ENCODE measurements at places on chromosomes 3 and 15.
A peak's percentile ranks its signal among the peaks of the same experiment; 100 is the strongest.

- no peak for DNase-seq
Observed at GRCh38 chr15:22810853-22811338, 24.5 kb downstream of the NIPA1 start.

- DNase-seq: no peak
Observed at GRCh38 chr3:116929505-116930222, 220.1 kb downstream of the TUSC7 start.

DNA sequence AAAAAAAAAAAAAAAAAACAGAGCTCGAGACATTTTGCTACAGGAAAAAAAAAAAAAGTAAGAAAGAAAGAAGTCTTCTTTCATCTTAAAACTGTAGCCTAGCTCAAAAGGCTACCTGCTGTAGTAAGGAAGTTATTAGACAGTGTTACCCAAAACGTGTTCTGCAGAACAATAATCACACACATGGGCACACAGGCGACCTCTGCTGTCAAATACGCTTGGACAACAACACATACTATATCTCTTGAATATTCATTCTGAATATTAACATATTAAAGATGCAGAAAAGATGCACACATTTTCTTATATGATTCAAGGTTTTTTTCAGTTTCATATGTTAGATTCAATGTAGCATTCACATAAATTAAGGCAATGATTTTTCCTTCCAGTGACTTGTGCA is 215.8 kb downstream of the ROBO1 start:
- DNase-seq: no peak

DNA sequence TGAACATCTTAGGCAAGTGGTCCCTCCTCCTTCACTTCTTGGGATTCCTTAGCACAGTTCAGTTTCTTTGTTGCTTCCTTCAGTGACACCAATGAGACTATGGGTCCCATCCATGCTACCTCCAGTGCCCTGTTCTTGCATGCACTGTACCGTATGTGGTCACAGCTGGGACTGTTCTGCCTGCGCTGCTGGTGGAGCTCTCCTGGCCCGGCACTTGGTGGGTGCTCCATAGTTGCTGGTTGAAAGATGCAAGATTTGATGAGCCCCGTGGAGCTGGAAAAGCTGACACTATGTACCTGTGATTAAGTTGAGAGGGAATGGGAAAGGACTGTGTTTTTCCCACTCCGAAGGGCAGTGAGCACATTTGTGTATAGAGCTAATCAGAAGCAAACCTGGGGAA is 397.8 kb downstream of the LRTM1 start:
- DNase-seq: no peak

GRCh38 chr3:123412811-123413604 is 35.9 kb downstream of the ADCY5 start:
- DNase-seq: no peak

GRCh38 chr3:13088028-13089006 is 15.1 kb upstream of the IQSEC1 start:
- DNase-seq: no peak

- DNase-seq: no peak
Observed at GRCh38 chr3:188283347-188283746, 129.4 kb downstream of the LPP start.

- peak; percentile 5 for DNase-seq
Observed at GRCh38 chr3:27253831-27254230, 115.4 kb downstream of the NEK10 start.

GRCh38 chr3:100864471-100865250 is 128.6 kb downstream of the ABI3BP start:
- DNase-seq: no peak

GRCh38 chr3:127964053-127964452 is 49.0 kb downstream of the KBTBD12 start:
- peak; percentile 61 for DNase-seq

GRCh38 chr3:39809181-39809994 is at the start of gene MYRIP:
Gene MYRIP (plus strand): TSS chr3:39809609. CDS start chr3:39900817, 91,208 bp downstream.
- DNase-seq: peak; percentile 51

DNA sequence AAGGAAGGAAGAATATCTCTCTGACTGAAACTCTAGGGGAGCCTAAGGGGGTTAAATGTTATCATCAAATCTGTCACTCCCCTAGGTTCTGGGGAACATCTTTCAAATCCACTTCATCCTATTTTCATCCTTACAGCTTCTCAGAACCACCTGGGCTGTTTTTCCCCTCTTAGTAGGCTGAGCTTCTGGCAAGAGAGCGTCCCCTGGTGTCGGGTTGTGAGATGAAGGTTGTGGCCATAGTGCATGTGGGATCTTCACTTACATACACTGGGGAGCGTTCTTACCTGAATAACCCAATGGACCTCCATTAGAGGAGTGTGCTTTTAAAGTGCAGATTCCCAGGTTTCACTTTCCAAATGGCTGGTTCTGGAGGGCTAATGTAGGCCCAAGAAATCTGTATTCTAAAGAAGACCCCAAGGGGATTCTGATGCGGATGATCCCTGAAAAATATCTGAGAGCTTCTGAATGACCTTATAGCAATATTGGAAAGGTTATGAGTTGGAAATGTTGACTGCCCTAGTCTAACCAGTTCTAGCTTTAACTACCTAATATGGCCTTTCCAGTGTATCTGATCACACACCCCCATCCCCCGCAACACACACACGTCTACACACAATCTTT is 663.7 kb downstream of the AGBL1 start:
- no peak for DNase-seq

- DNase-seq: no peak
Observed at GRCh38 chr15:57457726-57458125, 81.4 kb downstream of the CGNL1 start.

DNA sequence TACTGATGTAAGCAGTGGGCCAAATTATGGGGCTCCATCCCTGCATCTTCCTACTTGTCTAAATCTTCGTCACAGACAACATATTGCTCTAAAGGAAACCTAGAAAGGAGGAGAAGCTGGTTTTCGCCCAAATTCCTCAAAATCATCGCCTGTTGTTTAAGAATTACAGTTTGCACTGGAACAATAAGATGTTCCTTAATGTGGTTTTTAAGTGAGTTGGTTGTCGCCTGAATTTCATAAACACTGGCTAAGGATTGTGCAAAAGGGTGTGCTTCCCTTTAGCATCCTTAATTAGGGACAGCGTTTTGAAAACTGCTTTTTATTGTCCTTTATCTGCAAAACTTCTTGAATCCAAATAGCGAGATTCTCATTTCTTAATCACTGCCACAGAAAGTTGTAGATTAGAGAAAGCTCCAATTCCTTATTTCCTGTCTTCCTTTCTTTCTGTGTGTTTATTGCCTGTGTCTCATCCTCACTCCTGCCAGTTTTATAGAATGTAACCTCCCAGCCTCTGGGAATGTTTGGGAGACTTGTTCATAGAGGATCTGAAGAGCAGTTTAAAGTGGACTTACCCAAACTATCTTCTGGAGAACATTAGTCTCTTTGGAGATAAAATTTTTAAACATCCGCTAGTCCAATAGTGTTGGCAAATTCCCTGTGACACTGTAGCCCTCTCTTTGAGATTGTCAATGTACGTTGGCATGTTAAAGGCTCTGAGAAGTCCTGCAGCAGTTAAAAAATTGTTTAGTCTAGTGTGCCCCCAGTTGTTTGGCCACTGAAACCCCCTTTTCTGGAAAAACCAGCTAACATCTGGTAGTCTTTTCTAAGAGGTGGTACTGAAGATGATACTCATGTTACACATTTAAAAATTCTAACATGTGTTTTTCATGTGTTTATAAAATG is 50.4 kb downstream of the FLNB start:
- DNase-seq: no peak

- no peak for DNase-seq
Observed at GRCh38 chr3:135017003-135017893, 222.2 kb downstream of the EPHB1 start.

DNA sequence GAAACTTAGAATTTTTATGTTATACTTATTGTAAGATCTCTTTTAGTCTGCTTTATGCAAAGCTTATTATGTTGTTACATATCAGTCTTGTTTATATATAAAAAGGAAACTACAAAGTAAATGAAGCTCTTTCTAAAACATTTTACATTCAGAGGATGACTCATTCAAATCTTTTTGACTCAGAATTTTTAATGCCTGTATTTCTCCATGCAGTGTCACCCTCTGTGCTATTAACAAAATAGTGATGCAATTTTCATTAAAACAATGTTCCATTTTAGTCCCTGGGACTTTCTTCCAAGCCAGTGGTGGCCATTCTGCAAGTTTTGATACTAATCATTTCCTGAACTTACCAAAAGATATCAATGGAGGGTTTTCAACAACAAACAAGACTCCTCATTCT is 216.1 kb downstream of the NAALADL2 start:
- DNase-seq: no peak

GRCh38 chr3:132317229-132317948 is at the start of gene ACP3:
Gene ACP3 (plus strand): TSS chr3:132317407. CDS start chr3:132317457, 50 bp downstream.
- no peak for DNase-seq

GRCh38 chr15:46278062-46278461 is 643.2 kb downstream of the SQOR start:
- no peak for DNase-seq

DNA sequence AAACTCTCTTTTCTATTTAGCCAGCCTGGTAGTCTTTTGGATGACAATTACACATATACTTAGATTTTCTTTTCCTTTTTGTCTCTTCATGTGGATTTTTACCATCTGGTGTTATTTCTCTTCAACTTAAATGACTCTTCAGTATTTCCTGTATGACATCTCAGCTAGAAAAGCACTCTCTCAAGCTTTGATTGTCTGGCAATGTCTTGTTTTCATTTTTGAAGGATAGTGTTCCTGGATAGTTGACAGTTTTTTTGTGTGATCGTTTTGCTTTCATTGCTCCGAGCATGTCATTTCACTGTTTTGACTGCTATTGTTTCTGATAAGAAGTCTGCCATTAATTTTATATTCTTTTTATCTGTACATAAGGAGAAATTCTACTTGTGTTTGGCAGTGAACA is 766.4 kb downstream of the AGBL1 start:
- DNase-seq: no peak

GRCh38 chr3:157520485-157521150 is 17.4 kb upstream of the VEPH1 start:
- no peak for DNase-seq

- no peak for DNase-seq
Observed at GRCh38 chr3:88912294-88912877, 195.0 kb upstream of the EPHA3 start.

GRCh38 chr3:170852324-170852723 is 17.7 kb downstream of the RPL22L1 start:
- no peak for DNase-seq

DNA sequence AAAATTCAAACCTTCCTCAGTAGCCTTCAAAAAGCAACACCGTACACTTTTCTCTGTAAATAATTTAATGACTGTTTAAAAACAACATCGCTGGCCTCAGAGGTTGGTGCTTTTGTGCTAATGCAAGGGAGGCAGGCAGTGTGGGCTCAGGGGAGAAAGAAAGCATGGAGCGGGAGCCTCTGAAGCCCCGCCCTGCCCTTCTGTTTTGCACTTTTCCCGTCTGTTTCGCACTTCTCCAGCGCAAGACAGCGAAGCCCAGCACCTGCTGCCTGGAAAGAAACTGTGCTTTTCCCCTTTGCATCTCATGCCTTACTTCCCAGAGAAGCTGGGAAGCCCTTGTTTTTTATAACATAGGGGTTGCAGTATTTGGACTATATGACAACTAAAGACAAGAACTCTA is 23.1 kb downstream of the TRPM1 start:
- DNase-seq: no peak

DNA sequence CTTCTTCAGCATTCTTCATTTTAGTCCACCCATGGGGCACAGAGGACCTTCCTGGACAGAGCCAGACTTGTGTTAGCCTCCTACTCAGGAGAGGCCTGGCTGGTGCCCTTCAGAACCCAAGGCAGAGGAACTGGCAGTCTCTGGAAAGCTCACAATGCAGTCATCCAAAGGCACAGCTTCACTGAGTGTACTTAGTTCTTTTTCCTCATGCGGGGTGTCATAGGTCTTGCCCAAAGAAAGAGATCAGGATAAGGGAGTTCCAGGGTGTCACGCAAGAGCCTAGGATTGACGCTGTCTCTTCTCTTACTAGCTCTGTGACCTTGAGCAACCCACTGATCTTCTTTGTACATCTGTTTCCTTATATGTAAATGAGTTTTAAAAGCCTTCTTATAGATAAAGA is 58.7 kb downstream of the CD200 start:
- DNase-seq: no peak

DNA sequence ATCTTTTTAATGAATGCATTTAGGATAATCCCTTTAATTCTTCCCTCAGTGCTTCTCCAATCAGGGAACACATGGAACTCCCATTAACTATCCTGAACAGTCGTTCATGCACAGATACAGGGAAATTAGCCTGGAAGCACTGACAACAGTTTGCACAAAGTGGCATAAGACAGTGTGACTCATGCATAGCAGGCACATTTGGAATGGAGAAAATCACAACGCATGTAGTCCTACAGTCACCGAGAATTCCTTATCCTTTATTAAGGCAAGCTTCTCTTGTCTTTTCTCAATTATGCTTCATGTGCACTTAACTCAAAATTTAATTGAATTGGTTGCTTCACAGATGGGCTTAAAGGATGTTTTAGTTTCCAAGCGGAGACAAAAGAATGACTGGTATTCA is 155.0 kb upstream of the CRBN start:
- DNase-seq: no peak

GRCh38 chr15:41493205-41493901 is at the start of gene ITPKA:
Gene ITPKA (plus strand): TSS chr15:41493874. CDS start chr15:41493928, 54 bp downstream.
- peak; percentile 75 for DNase-seq

GRCh38 chr3:23573827-23574226 is 231.9 kb upstream of the UBE2E1 start:
- DNase-seq: no peak

- DNase-seq: no peak
Observed at GRCh38 chr3:129233538-129233937, 15.9 kb upstream of the COPG1 start.
